ENCODE measurements at places on chromosomes 11 and 22.
A peak's percentile ranks its signal among the peaks of the same experiment; 100 is the strongest.

GRCh38 chr22:49460592-49461281 is 366.9 kb downstream of the BRD1 start:
- no peak for DNase-seq

DNA sequence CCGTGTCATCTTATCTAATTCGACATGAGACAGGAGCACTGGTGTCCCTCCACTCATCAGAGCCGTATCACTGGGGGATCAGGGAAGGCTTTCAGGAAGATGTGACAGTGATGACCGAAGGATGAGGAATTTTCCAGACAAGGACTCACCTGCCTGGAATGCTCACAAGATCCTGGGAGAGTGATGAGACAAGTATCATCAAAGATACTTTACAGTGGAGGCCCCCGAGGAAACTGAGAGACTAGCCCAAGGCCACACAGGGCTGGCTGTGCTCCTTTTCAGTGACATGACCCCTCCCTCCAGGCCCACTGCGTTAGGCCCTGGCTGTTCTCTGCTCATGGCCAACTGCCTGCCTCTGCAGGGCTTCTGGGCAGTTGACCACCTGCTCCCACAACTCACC is 13.0 kb downstream of the CLPB start:
- no peak for DNase-seq

DNA sequence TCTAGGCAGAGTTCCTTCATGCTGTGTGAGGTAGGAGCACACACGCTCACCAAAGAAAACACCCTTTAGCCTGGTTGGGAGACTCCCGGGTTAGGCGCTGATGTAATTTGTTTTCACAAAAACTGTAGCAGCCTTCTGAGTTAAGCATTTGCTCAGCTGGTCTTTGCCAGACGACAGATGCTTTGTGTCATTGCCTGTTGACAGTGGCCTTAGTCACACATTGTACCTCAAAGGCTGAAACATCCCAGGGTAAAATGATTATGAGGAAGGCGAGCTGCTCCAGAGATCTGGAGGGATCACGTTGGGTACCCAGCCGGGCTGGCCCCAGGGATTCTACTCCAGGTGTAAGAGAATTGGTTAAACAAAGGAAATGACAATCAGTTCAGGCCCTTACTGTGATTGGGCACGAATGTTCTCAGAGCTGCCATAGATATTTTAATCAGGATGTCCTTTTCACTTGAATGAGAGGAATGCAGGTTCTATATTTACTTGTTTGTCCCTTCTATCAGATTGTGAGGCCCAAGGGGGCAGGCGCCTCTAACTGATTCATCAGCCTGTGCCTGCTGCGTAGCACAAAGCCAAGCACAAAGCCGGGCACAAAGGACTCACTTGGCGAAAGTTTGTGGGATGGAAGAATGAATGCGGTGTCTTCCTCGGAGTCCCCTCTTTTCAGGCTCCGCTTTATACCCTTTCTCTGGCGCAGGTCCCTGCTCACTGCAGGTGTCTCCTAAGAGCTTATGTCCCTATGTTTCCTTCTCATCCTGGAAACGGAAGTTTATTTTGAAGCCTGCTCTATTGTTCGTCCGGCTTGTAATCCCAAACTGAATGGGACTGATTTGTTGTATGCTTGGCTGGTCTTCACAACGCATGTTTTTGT is 47.1 kb downstream of the ADM start:
- DNase-seq: no peak

GRCh38 chr11:76604626-76605241 is 65.8 kb downstream of the LRRC32 start:
- no peak for DNase-seq

GRCh38 chr11:364991-365725 is 4.1 kb upstream of the B4GALNT4 start:
- no peak for DNase-seq

- no peak for DNase-seq
These were observed 1433.8 kb downstream of the BRD1 start for GRCh38 chr22:48393885-48394284.

DNA sequence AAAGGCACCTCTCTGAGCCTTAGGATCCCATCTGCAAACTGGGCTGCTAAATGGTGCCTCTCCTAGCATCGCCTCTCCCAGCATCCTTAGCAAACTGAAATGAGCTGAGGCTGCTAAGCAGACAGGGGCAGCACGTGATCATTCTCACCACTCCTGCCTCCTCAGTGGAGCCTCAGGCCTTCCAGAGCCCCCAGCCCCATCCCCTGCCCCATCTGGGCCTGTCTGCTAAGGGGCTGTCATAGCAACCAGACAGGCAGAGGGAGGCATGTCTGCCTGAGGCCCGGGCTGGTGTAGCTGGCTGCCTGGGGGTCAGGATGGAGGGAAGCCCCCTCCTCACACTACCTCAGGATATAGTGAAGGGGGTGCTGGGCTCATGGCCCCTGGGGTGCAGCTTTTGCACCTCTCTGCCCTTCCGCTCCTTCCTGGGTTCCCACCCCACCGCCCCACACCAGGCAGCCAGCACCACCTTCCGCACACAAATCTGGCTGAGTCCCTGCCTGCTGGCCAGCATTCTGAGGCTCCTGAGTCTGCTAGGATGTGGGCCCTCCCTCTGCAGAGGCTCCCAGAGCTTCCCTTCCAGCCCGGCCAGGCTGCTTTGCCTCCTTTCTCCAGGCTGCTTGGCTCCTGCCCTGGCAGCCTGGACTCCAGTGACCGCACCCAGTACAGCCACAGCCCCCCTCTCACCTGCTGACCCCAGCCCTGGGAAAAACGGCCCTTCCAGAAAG is 47.5 kb upstream of the TTLL12 start:
- no peak for DNase-seq

DNA sequence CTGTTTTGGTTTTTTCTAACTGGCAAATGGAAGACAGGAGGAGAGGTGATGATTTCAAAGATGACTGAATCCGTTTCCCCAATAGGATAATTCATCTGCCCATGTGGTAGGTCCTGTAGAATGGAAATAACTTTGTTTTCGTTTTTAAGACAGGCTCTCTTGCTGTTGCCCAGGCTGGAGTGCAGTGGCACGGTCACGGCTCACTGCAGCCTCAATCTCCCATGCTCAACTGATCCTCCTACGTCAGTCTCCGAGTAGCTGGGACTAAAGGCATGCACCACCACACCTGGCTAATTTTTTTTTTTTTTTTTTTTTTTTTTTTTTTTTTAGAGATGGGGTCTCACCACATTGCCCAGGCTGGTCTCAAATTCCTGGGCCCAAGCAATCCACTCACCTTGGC is 77.4 kb upstream of the BIRC3 start:
- DNase-seq: no peak

GRCh38 chr11:131584785-131585592 is 214.6 kb downstream of the NTM start:
- DNase-seq: no peak

GRCh38 chr11:44557464-44557863 is 8.0 kb upstream of the CD82 start:
- no peak for DNase-seq

DNA sequence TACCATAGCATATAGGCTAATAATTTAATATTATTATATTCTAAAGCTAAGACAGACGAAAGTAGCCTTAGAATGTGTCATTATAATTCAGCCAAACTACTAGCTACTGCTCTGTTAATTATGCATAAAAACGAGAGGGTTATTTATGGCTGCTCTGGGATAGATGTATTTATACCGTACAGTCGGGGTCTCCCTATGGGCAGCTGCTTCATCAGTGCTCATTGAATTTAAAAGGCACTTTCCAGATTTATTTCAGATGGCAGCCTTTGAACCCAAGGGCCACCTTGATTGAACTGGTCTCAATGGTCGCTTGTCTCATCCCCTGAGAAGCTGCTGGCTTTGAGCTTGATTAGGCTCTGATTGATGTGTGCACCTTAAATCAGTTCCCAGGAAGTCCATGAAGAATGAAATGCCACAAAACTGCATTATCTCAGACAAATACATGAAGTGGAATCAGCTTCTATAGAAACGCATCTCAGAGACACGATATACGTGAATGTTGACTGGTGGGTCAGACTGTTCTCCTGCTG is 377.6 kb downstream of the LRRC4C start:
- DNase-seq: no peak

GRCh38 chr11:8060801-8061554 is 20.0 kb upstream of the TUB start:
- DNase-seq: no peak

DNA sequence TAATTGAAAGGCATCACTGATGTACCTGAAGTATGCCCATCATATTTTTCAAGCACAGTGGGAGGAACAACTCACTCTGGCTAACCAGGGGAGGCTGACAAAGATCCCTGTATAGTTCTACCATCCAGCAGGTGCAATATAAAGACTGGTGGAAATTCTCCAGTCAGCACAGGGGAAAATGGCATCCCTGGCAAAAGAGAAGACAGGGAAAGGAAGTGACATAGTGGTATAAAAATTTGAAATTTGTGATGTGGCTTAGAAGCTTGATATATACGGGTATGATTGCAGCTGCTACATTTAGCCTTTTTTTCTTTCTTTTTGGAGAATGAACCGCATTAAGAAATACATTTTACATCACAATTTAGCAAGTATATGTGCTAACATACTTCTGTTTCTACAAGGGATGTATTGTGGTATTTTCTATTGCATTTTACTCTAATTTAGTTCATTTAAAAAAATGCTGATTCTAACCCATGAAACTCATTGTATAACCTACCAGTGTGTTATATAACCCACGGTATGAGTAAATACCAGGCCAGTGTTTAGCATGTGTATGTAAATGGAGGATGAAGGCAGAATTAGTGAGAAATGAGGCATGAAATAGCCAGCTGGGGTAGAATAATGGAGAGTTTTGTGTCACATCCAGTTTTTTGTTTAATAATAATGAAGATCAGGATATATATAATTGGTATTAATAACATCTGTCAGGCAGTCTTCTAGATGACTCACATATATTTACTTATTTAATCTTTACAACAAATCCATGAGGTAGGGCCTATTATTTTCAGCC is 186.1 kb downstream of the ARHGAP42 start:
- DNase-seq: no peak

DNA sequence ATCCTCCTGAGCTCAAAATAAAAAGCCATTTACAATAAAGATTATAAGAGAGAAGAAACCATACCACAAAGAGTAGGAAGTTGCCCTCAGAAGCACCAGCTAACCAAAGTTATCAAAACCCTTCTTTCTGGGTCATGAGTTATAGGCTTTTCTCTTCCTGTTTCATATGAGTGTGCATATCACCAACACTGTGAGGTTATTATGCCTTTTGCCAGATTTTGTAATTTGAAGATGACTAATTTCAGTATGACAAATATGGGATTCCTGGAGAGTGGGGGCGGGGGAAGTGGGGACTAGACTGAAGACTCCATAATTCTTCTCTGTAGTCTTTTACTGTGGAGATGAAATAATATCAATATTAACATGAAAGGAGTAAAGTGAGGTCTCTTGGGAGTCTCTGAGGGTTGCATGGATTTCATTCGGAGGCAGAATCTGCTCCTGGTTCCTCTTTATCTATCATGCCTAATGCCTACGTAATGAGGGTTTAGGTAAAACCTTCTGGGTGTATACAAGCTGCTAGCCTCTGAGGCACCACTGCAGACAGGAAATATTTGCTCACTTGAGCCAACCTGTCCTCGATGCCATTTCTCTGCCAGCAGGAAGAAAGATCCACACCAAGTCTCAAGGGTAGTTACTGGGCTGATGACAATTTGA is 2.1 kb downstream of the LPXN start:
- DNase-seq: no peak

- DNase-seq: no peak
These were observed 8.8 kb upstream of the SEC14L4 start for GRCh38 chr22:30514252-30514651.

GRCh38 chr11:103067118-103067517 is 24.8 kb downstream of the DCUN1D5 start:
- DNase-seq: no peak

GRCh38 chr11:13963949-13964770 is 1.6 kb downstream of the SPON1 start:
- peak; percentile 54 for DNase-seq

DNA sequence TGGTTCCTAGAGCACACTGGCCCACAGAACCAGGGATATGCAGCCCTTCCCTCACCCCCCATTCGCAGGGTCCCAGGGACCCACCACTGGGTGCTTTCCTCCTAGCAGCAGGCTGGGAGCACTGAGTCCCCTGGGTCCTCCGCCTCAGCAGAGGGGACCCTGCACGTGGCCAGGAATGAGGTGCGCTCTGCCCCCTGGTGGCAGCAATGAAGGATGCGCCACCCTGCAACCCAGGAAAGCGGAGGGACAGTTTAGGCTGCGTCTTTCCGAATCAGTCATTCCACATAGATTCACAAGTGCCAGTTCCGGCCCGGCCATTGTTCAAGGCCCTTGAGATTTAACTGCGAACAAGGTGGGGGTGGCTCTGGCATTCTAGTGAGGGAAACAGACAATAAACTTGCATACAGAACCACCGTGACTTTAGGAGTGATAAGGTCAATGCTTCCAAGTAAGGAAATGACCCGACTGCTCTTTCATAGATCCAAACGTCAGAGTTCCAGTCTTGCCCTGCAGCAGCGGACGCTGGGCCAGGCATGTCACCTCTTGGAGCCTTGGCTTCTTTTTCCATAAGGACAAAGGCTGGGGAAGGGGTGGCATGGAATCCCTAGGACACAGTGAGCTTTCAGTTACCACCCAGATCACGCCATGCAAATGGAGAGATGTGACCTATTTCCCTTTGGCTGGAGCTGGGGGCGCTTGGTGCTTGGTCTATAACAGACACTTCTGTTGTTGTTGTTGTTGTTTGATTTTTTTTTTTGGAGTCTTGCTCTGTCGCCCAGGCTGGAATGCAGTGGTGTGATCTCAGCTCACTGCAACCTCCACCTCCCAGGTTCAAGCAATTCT is 7.7 kb downstream of the RIN1 start:
- DNase-seq: peak; percentile 89

DNA sequence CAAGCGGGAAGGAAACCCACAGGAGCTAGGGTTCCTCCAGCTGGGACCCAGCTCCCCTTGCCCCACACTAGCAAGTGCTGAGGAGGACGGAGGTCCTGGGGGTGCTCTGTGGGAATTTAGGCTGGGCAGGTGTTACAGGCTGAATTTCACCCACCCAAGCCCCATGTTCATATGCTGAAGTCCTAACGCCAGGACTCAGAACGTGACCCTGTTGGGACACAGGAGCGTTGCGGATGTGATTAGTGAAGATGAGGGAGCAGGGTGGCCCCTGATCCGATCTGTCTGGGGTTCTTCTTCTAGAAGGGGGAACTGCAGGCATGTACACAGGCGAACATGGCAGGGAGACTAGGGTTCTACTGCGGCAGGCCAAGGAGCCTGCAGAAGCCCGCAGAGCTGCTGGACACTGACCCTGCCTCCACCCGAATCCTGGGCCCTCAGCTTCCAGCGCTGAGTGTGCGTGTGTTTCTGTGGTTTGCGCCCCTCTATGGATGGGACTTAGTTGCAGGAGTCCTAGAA is 103.4 kb upstream of the FGF3 start:
- no peak for DNase-seq

DNA sequence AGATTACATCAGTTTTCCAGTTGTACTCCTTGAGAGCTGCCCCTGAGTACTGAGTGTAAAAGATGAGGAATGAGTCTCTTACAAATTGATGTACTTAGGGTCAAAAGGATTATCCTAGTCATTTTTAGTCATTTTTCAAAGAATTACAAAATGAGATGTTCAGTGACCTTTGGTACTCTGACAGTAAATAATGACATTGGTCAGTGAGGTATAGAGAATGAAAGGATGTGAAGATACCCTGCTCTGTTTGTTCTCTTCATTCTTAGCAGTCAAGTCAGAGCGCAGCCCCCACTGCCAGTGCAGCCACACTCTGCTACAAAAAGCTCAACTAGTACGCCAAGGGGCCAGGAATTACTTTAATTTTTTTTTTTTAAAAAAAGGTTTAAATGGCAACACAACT is 4.1 kb upstream of the ESAM start:
- no peak for DNase-seq
